Stimulated activated CD4-positive, alpha-beta T cell treated with anti-CD3 and anti-CD28 coated beads, Interleukin-12 subunit alpha, Interleukin-12 subunit beta, amount 100 ng/mL, for 4 hours (primary cell): ENCODE measurements at places on chromosomes 12 and 14.

GRCh38 chr12:107091381-107091780 lies 2.0 kb downstream of the CRY1 start:
- no peak for DNase-seq

- no peak for DNase-seq
Observed at GRCh38 chr12:65647074-65647473, 177.2 kb upstream of the HMGA2 start.

DNA sequence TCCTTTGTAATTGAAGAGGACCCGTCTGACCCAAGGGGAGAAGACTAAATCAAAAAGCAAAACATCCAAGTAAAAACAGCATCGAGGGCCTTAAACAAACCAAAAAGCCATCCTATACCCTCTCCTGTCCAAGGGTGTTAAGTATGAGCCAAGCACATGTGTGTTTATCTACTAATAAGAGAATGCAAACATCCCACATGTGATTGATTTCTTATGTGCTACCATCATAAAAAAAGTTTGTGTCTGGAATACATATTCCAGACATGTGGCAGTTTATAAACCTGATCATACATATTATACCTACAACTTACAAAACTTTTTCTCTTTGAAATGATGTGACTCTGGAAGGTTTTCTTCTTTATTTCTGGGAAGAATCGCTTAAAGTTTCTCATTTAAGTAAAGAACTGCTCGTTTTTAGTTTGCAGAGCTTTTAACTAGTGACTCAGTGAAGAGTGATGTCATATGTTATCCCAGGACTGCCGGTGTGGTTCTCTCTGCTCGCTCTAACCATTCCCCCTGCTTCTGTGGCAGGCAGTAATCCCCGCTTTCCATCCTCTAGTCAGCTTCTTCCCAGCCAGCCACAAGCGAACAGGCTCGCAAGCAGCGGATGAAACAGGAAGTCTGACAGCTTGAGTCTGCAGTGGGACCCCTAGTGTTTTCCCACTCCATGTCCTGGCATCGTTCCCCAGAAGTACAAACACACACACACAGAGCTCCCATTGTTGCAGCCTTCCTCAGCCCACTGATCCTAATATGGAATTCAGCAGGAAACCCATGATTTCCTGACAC lies 431 bp upstream of the RHOJ start:
- no peak for DNase-seq

DNA sequence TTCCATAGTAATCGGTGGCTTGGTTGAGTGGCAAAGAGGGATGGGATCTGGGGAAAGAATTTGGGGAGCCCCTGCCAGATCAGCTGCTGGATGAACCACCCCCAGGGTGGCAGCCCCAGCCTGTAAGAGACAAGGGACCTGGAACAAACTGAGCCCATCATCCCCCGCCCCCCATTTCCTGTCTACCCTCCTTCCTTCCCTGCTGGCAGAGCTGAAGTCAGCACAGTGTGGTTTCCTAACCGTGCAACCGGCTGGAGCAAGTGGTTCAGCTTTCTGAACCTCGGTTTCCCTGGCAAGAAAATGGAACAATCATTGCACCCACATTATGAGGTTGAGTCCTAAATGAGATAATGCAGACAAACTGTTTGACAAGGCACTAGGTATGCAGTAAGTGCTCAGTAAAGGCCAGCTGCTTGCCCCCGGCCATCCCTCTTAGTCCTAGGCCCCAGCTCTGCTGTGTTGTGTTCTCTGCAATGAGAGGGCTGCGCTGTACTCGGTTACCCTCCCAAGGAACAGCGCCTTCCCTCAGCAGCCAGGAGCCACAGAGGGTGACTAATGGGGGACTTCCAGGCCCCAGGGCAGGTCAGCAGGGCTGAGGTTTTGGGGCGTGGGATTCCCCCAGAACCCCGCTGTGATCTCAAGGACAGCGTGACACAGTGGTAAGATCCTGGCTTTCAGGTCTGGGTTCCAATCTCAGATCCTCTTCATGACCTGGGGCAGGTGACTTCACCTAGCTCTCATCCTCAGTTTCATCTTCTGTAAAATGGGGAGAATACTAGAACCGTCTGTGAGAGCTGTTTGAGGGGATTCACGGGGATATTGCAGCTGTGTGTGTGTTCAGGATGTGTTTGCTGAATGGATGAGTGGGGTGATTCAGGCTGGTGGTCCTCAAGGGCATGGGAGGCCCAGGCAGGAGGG lies 16.5 kb downstream of the SELPLG start:
- DNase-seq = peak; percentile 63
